ENCODE measurements at places on chromosomes 3 and 15. TPM values are rescaled to one million over a fixed set of nuclear protein-coding genes. Genes with fewer than 3 reads are reported as not detected.

The APBA2 gene
- 79.9 TPM for total RNA-seq

DNA sequence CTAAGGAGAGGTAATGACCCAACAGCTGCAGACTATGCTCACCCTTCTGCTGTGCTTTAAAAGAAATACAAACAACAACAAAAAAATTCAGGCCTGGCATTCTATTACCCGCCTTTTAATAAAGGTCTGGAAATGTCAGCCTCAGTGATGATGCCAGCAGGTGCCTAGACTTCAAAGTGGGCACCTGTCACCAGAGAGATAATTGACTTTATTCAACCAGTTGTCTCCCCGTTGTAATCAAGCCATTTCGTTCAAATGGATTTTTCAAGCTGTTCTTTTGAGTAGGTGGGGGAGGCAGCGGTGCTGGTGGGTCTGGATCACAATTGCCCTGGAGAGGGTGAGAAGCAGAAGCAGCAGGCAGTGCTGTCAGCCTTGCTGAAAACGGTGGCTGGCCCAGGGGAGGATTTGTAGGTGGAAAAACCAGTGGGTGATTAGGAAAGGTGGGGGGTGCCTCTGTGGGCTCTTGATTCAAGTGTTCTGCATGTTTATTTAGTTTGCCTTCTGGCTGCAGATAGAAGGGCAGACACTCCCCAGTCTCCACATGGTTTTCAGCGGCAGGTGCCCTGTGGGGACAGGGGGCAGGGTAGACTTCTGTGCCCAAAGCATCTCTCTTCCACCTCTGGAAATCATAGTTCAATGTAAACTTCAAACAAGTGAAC is 300.2 kb upstream of the SLCO3A1 start:
- DNase-seq: no peak

DNA sequence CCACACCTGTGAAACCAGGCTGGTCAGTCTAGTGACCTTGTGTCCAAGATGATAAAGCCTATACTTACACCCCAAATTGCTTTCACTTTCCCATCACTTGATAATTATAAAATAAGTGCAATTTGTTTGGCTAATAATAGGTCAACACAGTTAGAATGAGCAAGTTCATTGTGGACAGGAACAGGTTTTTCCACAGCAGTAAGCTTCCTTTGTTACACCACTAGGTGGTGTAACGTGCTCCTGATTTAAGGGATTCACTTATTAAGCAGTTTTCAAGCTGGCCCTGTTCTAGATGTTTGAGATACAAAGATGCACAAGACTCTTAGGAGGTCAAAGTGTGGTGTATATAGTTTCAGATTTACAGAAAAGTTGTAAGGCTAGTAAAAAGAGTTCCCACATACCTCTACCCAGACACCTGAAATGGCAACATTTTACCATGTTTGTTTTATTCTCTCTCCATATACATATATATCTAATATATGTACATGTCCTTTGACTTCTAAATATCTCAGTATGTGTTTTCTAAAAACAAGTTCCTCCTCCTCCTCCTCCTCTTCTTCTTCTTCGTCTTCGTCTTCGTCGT is 6.8 kb upstream of the MFSD1 start:
- no peak for DNase-seq

The EPHA3 gene
- total RNA-seq: 22.1 TPM

GRCh38 chr3:87979527-87979926 is 79.3 kb downstream of the CGGBP1 start:
- no peak for DNase-seq
